WERI-Rb-1 (cell line): ENCODE measurements at places on chromosomes 11 and 22.

DNA sequence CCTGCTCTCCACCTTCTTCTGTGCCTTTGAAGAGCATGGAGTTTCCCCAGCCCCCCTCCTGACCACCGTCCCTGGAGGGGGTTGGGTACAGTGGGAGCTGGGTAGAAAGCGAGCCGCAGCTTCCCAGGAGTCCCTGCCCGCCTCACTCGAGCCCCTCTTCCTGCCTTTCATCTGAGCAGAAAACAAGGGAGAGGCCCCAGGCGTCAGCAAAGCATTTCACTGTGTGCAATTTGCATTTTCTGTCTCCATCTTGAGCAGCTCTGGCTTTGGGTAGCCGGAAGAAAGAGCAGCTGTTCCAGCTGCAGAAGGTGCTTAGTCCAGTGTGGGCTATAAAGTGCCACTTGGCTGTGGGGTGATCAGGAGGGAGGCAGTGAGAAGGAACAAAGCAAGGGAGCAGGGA lies 229.7 kb downstream of the CEP164 start:
- no peak for DNase-seq

GRCh38 chr22:39369186-39369585 lies 19.4 kb downstream of the SYNGR1 start:
- no peak for DNase-seq

DNA sequence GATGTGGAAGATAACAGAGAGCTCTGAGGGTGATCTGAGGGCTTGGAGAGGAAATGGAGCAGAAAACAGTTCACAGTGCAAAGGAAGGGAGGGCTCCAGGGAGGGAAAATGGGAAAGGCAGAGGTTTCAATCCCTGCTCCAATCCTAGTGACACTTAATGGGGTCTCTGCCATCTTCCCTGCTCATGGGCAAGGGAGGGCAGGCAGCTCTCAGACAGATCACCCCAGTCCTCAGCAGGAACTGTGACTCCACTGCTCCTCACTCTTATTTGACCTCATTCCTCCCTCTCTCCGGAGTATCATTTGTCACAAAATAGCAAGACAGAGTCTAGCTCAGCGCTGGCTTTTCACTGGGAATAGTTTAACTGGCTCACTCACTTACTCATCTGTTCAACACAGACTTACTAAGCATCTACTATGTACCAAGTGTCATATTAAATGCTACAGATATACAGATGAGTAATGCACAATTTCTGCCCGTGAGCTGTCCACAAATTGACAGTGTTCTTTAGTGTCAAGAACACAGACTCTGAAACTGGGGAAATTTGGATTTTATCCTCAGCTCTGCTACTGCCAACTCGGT lies 817.4 kb downstream of the OPCML start:
- no peak for DNase-seq

DNA sequence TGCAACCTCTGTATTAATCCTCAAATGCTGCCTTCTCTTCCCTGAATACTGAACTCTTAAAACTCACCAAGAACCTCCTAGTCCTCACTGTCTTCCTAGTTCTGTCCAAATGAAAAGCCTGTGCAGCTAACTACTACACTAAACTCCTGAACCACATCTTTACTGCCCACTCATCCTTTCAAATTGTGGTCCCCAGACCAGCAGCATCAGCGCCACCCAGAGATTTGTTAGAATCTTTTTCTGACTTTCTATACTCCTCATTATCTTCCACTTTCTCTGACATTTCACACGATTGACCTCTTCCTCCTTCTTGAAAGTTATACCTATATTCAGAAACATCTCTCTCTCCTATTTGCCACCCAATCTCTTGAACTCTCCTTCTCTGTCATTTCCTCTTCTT lies 461.3 kb downstream of the DLG2 start:
- DNase-seq, result no peak

GRCh38 chr11:94941131-94941530 lies 32.2 kb downstream of the CWC15 start:
- no peak for DNase-seq

- no peak for DNase-seq
Measured at GRCh38 chr11:102695201-102695600, 10.4 kb downstream of the MMP27 start.

GRCh38 chr11:17766073-17766359 lies 31.4 kb downstream of the KCNC1 start:
- DNase-seq, result no peak

GRCh38 chr22:19598054-19598855 lies 74.0 kb upstream of the CLDN5 start:
- no peak for DNase-seq

DNA sequence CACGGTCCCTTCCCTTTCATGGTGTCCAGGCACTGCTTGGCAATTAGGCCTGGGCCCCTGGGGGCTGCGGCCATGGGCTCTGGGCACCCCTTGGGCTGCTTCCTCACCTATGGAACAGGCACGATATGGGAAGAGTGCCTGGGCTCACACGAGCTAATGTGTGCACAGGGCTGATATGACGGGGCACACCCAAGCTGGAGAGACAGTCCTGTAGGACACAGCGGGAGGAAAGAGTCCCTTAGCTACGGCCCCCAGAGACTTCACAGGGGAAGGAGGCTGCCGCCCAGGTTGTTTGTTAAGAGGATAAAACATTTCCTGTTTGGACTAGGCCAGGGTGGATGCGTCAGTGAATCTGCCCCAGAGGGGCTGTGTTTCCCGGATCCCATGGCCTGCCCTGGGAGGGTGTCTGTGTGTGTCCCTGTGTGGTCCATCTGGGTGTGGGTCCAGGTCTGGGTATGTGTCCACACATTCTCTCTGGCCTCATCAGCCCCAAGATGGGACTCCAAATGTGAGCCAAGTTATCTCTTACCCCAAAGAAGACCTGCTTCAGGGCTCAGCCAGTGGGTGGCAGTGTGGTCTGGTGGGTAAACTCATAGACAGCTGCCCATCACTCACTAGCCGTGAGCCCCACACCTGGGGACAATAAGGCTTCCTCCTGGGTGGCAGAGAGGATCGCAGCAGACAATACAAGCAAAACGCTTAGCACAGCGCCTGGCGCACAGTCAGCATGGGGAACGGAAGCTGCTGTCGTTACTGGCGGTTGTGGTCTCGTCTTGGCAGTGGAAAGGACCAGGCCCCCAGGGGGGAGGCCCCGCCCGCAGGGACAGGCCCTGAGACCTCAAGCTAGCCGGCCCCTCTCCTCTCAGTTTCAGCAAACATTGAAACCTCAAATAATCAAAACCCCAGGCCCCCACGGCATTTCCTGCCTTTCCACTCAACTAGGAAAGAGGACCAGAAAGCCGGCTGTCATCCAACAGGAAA lies 3.2 kb upstream of the EMID1 start:
- DNase-seq, result peak; percentile 40

- DNase-seq, result no peak
Measured at GRCh38 chr11:119445850-119446249, 22.9 kb upstream of the THY1 start.

- DNase-seq, result no peak
Measured at GRCh38 chr11:127249576-127249975, 249.0 kb upstream of the KIRREL3 start.

GRCh38 chr11:64933213-64933934 lies 2.3 kb downstream of the GPHA2 start:
- DNase-seq, result no peak

DNA sequence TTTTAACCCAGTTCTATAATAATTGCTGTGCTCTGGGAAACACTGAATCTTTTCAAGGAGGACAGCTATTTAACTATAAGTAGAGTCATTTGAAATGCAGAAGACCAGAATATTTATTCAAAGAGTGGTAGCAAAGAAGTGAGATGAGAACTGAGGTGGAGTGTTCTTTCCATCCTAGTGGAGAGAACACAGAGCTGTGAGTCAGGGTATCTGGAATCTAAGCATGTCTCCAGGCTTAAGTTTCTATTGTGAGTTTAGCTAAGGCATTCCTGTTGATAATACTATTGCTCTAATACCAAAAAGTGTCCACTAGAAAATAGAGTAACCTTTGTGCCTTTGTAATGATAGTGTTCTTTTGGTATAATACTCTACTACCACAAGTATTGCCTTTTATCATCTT lies 32.4 kb downstream of the JAM3 start:
- no peak for DNase-seq

- DNase-seq, result peak; percentile 7
Measured at GRCh38 chr22:50015451-50016307, 3.1 kb upstream of the IL17REL start.

DNA sequence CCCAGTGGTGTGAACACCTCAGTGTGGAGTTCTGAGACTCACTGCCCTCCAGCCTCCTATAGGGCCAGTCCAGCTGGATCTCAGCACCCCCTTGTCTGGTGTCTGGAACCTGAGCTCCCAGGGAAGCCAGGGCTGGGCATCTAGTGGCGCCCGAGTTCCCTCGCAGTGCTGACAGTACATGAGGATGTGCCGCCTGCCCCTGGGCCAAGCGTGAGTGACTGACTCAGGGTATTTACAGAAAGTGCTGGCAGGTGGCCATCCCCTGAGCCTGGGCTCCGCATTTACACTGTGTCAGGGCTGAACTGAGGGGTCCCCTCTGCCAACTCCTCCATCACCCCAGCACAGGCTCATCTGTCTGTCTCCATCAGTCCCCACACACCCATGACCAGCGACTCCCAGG lies 185.3 kb downstream of the BRD1 start:
- no peak for DNase-seq

GRCh38 chr11:90822996-90823395 lies 600.1 kb upstream of the CHORDC1 start:
- DNase-seq, result no peak

DNA sequence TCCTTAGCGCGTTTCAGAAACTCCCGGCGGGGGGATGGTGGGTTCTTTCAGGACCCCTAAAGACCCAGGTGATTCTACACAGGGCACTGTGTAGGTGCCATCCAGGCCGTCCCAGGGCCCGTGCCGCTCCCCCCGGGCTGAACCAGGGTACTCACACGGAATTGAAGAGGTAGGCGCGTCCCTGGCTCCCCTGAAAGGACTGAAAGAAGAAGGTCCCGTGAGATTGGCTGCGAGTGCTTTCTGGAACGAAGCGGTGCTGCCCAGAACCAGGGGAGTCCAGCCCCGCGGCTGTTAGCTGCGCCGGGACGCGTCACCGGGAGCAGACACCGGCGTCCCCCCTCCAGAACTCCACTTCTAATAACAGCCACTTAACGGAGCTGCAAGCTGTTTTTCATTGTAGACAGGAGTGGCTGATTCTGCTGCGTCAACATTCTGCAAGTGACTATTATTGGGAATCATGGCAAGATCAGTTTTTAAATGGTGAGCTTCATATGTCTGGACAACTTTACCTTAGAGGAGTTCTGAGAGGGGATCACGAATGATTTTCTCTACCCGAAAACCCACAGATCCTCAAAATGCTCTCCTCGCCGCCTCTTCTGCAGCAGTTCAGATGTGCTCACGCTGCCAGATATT lies 31.8 kb downstream of the YPEL1 start:
- no peak for DNase-seq

GRCh38 chr22:17830043-17830961 lies 56.0 kb upstream of the BID start:
- peak; percentile 78 for DNase-seq

GRCh38 chr22:28032861-28033260 lies 113.8 kb upstream of the PITPNB start:
- no peak for DNase-seq

DNA sequence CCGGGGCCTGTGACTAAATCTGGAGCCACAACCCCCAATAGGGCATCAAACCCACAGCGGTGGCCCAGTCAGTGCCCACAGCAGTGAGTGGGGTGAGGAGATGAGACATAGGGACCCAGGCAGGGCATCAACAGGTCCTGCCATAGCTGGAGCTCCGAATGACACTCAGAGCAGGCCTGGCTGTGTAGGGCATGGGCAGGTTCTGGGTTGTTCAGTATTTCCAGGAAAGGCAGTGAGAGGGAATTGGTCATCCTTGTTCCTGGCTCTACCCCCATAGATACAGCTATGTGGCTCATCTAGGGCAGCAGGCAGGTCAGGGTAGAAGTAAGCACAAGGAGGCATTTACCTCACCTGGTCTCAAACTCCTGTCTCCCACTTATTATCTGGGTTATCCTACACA lies 126.6 kb downstream of the BUD13 start:
- DNase-seq, result no peak

- no peak for DNase-seq
Measured at GRCh38 chr22:30405731-30406130, 8.9 kb downstream of the SEC14L2 start.

- DNase-seq, result no peak
Measured at GRCh38 chr22:29456211-29456671, 17.9 kb downstream of the RFPL1 start.

DNA sequence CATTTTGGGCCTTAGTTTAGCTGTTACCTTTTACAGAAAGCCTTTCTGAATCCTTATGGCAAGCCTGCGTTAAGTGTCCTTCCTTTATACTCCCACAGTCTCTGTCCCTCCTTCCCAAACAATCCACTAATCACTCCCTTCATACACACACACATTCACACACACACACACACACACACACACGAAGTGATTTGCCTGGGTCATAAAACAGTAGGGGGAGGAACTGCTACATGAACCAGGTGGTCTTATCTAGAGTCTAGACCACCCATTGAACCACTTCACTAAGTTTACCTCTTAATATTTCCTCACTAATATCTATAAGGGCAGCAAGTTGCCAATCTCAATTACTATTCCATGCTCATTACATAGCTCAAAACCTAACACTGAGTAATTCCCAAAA lies 196.7 kb upstream of the GUCY1A2 start:
- DNase-seq, result no peak

- no peak for DNase-seq
Measured at GRCh38 chr22:25354456-25354855, 135.0 kb downstream of the CRYBB2 start.

DNA sequence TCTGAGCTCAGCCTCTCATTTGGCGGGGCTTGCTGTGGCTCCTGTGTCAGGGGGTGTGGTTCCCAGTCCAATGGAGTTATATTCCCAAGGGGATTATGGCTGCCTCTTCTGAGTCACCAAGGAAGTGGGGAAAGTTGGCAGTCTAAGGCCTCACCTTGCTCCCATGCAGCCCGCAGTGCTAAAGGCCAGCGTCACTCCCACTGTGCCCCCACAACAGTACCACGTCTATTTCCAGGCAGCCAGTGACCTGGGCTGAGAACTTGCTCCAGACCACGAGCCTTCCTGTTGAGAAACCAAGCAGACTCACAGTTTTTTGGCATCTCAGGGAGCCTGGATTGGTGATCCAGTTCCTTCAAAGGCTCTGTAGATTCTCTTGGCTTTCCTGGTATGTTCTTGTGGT lies 45.6 kb downstream of the OR2AT4 start:
- DNase-seq, result no peak

GRCh38 chr22:31150615-31151014 lies 9.4 kb upstream of the RNF185 start:
- DNase-seq, result no peak

DNA sequence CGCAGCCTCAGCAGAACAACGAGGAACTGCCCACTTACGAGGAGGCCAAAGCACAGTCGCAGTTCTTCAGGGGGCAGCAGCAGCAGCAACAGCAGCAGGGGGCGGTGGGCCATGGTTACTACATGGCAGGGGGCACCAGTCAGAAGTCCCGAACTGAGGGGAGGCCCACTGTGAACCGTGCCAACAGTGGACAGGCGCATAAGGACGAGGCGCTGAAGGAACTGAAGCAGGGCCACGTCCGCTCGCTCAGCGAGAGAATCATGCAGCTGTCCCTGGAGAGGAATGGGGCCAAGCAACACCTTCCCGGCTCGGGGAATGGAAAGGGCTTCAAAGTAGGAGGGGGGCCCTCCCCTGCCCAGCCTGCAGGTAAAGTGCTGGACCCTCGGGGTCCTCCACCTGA lies 31.6 kb downstream of the AMOTL1 start:
- no peak for DNase-seq
